ENCODE measurements at places on chromosomes 7 and 10.

DNA sequence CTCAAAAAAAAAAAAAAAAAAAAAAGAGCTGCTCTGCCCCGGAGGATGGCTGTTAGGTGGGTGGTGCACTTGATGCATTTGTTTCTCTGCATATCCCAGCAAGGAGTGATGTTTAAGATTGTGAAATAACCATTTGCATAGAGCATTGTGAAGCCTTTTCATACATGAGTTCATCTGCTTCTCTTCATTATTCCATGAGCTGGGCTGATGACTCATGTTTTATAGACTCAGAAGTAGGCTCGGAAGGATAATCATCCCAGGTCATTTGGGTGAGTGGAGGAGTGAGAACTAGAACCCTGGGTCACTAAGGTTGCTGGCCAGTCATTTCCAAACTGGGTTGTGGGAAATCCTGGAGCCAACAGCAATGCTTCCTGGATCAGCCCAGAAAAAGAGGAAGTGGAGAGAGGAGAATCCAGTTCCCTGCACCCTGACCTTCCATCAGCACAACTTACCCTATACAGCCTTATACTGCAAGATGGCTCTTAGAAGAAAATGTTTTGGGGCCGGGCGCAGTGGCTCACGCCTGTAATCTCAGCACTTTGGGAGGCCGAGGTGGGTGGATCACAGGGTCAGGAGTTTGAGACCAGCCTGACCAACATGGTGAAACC lies 45.3 kb downstream of the TACC2 start:
- DNase-seq, result no peak

DNA sequence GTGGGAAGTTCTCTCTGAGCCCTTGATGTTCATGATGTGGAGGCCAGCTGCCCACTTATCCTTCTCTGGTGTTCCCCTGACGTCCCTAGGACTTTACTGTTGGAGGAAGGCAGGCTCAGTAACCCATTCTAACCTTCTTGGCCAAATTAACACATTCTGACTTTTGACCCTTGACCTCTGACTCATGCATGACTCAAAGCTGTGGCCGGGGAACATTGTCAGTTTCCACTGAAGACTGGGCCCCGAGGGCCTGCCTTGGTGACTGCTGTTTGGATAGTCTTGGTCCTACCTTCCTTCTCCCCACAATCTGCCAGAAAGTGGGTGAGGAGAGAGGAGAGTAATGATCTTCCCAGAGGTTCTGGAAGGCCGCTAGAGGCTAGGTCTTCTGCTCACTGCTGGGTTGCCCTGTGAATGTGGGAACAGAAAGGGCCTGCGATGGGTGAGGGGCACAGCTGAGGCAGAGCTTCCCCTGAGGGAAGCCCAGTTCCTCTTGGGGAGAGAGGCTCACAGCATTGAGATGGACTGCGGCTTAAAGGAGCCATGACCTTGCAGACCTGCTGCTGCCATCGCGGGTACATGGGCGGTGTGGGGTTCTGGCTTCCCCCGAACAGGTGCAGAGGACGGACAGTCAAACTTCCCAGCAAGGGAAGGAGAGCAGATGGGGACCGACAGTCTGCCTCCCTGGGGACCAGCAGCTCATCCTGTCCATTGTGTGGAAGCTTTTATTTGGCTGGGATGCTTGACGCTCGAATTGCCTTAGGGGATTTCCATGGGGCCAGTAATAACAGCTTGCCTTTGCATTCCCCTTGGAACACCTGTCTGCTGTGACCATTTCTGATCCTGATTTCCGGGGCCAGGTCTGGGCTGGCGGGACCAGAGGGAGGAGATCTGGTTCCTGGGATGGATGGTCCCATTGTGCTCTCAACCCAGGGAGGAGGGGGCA lies 43.8 kb downstream of the ADAMTS14 start:
- DNase-seq, result no peak

DNA sequence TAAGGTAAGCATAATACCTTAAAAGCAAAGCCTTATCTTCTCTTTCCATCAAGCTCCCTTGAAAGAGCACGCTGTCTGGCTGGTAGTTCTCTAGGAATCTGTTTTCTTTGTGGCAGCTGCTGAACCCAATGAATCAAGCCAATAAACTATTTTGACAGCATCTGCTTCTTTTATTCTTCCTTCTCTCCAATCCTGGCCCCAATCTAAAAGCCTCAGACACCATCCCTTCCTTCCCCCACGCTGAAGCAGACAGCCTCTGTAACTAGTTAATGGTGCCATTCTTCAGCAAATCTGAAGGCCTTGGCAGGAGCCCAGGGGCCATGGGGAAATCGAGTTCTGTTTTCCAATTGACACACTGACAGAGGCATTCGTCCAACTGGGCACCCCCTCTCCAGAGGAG lies 186.6 kb upstream of the LYZL1 start:
- DNase-seq, result no peak

GRCh38 chr7:133110312-133110711 lies 28.4 kb upstream of the CHCHD3 start:
- DNase-seq, result no peak

- no peak for DNase-seq
Measured at GRCh38 chr10:43344051-43344450, 27.4 kb upstream of the FXYD4 start.

DNA sequence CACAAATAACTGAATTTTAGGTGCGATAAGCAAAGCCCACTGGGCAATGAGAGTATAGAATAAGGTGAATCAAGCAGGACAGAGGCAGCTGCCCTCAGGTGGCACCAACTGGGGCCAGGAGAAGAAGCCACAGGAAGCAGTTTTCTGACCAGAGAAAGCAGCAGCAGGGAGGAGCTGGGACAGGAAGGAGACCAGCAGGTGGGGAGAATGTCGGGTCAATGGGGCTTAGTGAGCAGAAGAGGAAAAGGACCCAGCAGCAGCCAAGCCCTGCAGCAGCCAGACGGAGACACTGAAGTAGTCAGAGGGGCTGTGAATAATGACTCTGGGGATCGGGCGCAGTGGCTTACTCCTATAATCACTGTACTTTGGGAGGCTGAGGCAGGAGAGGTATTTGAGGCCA lies 209.6 kb upstream of the SH2B2 start:
- no peak for DNase-seq

GRCh38 chr10:61543831-61544230 lies 90.7 kb upstream of the TMEM26 start:
- no peak for DNase-seq

GRCh38 chr10:101451261-101451660 lies 97.3 kb downstream of the BTRC start:
- DNase-seq, result no peak

DNA sequence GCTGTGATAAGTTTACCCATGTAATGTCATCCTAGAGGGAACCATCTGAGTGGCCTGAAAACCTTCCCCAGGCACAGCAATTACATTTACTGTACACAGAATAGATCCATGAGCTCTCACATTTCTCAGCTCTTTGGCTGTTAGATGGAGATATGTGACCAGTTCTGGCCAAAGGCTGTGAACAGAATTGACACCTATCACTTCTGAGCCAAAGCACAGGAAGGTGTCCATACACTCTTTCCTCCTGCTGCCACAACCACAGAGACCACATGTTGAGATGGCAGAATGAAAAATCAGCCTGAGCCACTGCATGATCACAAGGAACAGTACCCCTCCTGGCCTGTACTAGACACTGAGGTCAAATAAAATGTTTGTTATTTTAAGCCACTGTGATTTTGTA lies 44.3 kb upstream of the ATOH7 start:
- DNase-seq, result no peak

- DNase-seq, result no peak
Measured at GRCh38 chr10:72009425-72010081, 45.4 kb downstream of the CHST3 start.

GRCh38 chr7:22667562-22668239 lies 59.3 kb upstream of the IL6 start:
- DNase-seq, result no peak

- no peak for DNase-seq
Measured at GRCh38 chr10:86341361-86341811, 25.2 kb downstream of the GRID1 start.

DNA sequence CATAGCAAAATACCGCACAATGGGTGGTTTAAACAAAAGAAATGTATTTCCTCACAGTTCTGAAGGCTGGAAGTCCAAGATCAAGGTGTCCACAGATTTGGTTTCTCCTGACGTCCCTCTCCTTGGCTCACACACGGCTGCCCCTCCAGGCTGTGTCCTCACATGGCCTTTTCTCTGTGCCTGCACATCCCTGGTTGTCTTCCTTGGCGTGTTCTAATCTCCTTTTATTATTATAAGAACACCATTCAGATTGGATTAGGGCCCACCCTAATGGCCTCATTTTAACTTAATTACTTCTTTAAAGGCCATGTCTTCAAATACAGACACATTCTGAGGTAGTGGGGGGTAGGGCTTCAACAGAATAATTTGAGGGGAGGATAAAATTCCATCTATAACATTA lies 87.9 kb downstream of the FZD1 start:
- no peak for DNase-seq

DNA sequence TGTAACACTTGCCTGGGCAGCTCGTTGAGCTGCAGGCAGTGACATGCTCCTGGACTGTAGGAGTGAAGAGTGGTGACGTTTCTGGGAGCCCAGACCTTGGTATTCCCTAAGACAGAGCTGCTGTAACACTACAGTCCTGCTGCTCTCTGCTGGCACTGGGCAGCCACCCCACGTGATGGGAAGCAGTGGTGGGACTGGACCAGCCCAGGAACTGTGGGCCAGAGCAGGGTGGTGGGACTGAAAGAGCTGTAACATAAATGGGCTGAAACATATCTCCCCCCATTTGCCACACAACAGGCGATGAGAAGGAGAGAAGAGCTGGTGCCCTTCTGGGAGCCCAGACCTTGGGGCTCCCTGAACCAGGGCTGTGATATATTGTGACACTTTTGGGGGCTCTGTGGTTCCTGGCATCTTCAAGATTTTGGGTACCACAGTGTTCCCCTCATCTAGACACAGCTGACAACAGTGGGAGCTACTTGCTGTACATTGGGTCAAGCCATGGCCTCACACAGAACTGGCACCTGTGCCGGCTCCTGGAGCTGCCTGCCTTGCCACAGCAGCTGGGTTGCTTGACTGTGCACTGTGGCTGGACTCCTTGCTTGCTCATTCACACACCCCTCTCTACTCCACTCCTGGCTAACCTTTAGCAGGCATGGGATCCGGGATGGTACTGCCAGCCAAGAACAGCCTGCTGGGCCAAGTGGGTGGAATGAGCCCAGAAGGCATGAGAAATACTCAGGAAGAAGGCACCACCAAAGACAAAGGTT lies 161.3 kb upstream of the PCDH15 start:
- DNase-seq, result no peak

- no peak for DNase-seq
Measured at GRCh38 chr10:6624392-6624791, 44.3 kb upstream of the PRKCQ start.

DNA sequence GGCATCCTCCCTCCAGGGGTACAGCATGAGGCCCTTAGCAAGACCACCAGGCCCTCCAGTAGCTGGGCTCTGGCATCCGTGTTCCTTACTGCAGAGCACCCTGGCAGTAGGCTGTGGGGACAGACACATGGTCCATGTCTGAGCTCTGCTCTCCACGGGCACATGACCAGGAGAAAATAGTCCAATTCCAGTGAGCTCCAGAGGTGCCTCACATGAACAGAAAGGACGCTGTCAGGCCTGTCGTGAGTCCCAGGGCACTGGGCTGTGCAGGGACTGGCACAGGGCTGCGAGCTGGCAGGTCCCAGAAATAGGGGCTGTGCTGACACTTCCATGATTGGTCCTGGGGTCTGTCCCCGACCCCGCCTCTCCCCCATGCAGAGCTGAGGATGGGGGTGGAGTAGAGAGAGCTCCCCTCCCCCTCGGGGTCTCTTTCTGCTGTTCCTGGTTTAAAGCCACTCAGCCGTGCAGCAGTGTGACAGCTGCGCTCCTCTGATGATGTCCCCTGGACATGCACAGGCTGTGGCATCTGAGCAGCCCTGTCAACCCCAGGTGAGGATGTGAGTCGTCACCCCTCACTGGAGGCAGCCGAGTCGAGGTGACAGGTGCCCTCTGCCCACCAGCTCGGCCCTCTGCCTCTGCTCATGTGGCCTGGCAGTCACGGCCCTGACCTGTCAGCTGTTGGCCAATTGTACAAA lies 25.2 kb upstream of the ZNF488 start:
- DNase-seq, result no peak

DNA sequence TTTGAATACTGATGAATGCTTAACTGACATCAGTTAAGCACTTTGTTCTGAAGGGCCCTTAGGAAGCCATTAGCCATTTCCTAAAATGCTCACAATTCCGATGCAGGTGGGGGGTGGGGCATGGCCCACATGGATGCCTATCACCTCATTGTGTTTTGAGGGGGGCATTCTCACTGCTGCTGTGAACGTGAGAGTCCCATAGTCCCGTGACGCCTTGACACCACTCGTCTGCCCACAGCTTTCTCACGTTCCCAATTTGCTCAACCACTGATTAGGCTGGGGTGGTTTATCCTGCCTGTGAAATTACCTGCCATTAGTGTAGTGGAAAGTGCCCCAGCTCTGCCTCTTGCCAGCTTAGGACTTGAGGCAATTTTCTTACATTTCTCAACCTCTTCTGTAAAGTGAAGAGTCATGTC lies 31.9 kb downstream of the DUSP5 start:
- DNase-seq, result no peak

DNA sequence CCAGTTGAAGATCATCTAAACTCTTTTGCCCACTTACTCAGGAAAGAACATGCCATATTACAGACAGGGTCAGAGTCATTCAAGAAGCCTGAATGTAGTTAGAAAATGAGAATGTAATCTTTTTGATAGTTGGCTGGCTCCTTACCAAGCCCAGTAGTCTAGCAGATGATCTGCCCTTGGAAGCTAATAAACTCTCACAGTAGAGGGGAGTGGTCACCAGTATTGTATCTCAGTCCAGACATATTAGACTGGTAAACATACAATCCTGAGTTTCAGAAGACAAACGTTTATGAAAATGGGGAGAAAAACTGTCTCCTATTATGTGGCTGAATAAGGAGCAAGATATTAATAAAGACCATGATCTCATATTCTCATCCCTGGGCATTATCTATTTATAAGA lies 65.3 kb downstream of the SEPTIN7 start:
- DNase-seq, result no peak

DNA sequence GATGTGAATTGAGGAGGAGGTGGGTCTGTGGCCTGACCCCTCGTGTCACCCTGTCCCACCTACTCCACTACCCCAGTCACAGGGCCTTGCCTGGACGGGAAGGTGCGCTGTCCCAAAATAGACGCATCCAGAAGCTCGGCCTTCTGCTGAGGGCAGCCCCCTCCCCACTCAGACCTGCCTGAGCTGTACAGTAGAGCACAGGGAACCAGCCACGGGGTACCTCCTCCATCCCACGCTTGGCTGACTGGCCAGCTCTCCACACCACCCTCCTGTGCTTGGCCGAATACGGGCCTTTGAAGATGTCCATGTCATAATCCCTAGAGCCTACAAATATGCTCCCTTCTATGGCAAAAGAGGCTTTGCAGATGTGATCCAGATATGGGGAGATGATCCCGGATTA lies 88.3 kb downstream of the CHST15 start:
- no peak for DNase-seq

GRCh38 chr10:102900006-102900405 lies 18.1 kb upstream of the CNNM2 start:
- no peak for DNase-seq

GRCh38 chr10:73263693-73264347 lies 11.4 kb upstream of the MRPS16 start:
- DNase-seq, result no peak
